Pancreas (tissue), 10 donors: ENCODE measurements at places on chromosomes 11 and 22. TPM values are rescaled to one million over a fixed set of nuclear protein-coding genes. Genes with fewer than 3 reads are reported as not detected.

- H3K4me1 ChIP-seq: peaks cover 6% of the 10 kb centered on the region
- no peaks in the 10 kb centered on the region for H3K36me3 ChIP-seq
- H3K27me3 ChIP-seq: no peaks in the 10 kb centered on the region
- H3K27ac ChIP-seq: no peak overlapping the region
- H3K4me3 ChIP-seq: no peak overlapping the region
These were observed 15.0 kb downstream of the TSKU start for GRCh38 chr11:76798202-76798581.

GRCh38 chr11:26344647-26345046 lies 12.7 kb downstream of the ANO3 start:
- no peak overlapping the region for H3K27ac ChIP-seq
- H3K27me3 ChIP-seq: no peaks in the 10 kb centered on the region
- H3K4me1 ChIP-seq: no peaks in the 10 kb centered on the region
- DNase-seq: no peak
- no peaks in the 10 kb centered on the region for H3K36me3 ChIP-seq

GRCh38 chr11:75476739-75477613 lies 44.0 kb upstream of the KLHL35 start:
- no peaks in the 10 kb centered on the region for H3K27me3 ChIP-seq
- H3K27ac ChIP-seq: peak overlapping the region; percentile 59
- peaks cover 20% of the 10 kb centered on the region for H3K4me1 ChIP-seq
- H3K36me3 ChIP-seq: no peaks in the 10 kb centered on the region

DNA sequence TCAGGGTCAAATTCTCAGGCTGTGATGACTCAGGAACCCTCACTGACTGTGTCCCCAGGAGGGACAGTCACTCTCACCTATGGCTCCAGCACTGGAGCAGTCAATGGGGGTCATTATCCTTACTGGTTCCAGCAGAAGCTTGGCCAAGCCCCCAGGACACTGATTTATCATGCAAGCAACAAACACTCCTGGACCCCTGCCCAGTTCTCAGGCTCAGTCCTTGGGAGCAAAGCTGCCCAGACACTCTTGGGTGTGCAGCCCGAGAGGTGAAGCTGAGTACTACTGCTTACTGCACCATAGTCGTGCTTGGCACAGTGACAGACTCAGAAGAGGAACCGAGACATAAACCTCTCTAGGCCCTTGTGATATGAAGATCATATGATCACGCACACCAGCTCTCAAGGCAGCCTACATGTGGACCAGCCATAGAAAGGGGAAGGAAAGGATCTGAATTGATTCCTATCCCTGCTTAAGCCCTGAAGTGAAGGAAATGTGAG lies 58.2 kb downstream of the ZNF280B start:
- no peaks in the 10 kb centered on the region for H3K27me3 ChIP-seq
- no peak overlapping the region for H3K4me3 ChIP-seq
- no peaks in the 10 kb centered on the region for H3K36me3 ChIP-seq
- DNase-seq: peak; percentile 38
- no peaks in the 10 kb centered on the region for H3K4me1 ChIP-seq

- no peak overlapping the region for H3K27ac ChIP-seq
- H3K4me1 ChIP-seq: no peaks in the 10 kb centered on the region
- H3K4me3 ChIP-seq: no peak overlapping the region
- DNase-seq: no peak
- no peaks in the 10 kb centered on the region for H3K36me3 ChIP-seq
These were observed 206.5 kb downstream of the FAM181B start for GRCh38 chr11:82527081-82527584.

DNA sequence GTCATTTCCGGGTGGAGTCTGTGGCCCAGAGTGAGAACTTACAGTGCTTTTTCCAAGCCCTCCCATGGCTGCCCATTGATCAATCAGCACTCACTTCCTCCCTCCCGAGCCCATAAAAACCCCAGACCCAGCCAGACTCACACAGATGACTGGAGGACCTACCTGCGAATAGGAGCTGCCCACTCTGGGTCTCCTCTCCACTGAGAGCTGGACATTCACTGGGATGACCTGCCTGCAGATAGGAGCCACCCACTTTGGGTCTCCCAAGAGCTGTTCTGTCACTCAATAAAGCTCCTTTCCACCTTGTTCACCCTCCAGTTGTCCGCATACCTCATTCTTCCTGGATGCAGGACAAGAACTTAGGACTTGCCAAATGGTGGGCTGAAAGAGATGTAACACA lies 56.0 kb upstream of the B3GNT6 start:
- H3K27me3 ChIP-seq: no peaks in the 10 kb centered on the region
- no peak overlapping the region for H3K27ac ChIP-seq
- H3K4me1 ChIP-seq: no peaks in the 10 kb centered on the region
- no peak overlapping the region for H3K4me3 ChIP-seq

GRCh38 chr11:68827733-68828132 lies 14.0 kb downstream of the CPT1A start:
- no peaks in the 10 kb centered on the region for H3K27me3 ChIP-seq
- H3K4me3 ChIP-seq: no peak overlapping the region
- H3K27ac ChIP-seq: no peak overlapping the region

DNA sequence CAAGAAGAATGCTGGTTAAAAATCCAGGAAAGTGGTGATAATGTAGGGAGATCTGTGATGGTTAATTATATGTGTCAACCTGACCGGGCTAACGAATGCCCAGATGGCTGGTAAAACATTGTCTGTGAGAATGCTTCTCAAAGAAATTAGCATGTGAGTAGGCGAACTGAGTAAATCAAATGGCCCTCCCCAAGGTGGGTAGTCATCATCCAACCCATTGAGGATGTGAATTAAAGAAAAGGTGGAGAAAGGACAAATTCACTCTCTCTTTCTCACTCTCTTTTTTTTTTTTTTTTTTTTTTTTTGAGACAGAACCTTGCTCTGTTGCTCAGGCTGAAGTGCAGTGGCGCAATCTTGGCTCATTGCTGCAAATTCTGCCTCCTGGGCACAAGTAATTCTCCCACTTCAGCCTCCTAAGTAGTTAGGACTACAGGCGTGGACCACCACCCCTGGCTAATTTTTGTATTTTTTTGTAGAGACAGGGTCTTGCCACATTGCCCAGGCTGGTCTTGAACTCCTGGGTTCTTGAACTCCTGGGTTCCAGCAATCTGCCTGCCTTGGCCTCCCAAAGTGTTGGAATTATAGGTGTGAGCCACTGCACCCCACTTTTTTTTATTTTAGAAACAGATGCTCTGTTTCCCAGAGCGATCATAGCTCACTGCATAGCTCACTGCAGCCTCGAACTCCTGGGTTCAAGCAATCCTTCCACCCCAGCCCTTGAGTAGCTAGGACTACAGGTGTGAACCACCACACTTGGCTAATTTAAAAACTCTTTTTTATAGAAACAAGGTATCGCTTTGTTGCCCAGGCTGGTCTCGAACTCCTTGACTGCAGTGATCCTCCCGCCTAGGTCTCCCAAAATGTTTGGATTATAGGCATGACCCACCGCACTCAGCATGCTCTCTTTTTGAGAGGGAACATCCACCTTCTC lies 22.0 kb upstream of the P2RY6 start:
- no peaks in the 10 kb centered on the region for H3K36me3 ChIP-seq
- H3K27ac ChIP-seq: no peak overlapping the region
- no peaks in the 10 kb centered on the region for H3K27me3 ChIP-seq
- no peaks in the 10 kb centered on the region for H3K4me1 ChIP-seq

- H3K4me1 ChIP-seq: no peaks in the 10 kb centered on the region
- no peak for DNase-seq
- H3K27ac ChIP-seq: no peak overlapping the region
- H3K36me3 ChIP-seq: no peaks in the 10 kb centered on the region
- H3K4me3 ChIP-seq: no peak overlapping the region
These were observed 61.6 kb downstream of the METTL15 start for GRCh38 chr11:28169816-28170215.

DNA sequence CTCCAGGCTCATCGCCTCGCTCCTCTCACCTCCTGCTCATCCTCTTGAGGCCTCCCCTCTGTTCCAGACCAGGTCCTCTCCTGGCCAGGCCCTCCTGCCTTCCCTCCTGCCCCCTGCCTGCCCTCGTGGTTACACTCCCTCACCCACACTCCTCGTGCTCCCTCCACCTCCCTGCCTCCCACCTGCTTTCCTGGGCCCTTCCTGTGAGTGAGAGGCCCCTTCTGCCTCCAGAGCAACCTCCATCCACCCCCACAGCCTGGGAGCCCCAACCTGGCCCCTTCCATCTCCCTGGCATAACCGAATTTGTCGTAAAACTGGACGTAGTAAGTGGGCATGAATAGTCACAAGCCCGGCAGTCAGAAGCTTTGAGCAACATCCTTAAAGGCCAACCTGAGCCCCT lies 4.5 kb downstream of the APOBEC3G start:
- no peak for DNase-seq
- H3K4me3 ChIP-seq: no peak overlapping the region
- H3K27me3 ChIP-seq: no peaks in the 10 kb centered on the region
- H3K36me3 ChIP-seq: no peaks in the 10 kb centered on the region
- H3K27ac ChIP-seq: no peak overlapping the region

Gene FXYD6
- total RNA-seq: 9.7 TPM
